ENCODE measurements at places on chromosomes 3 and 15.

DNA sequence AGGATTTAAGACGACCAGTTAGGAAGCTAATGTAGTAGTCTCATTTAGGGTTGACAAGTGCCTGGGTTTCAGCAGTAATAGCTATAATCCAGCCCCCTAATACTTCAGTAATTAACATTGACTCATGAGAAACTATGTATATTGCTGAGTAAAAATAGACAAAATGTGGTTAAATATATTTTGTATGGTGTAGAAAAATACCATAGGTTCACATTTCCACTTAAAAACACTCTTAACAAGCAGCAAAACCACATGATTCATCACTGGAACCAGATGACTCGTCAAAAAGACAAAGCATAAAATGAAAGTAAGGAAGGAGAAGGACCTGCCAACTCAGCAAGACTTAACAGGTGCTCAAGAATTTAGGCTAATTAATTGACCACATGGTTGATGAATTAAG is 288.9 kb downstream of the EFHB start:
- H3K4me3 ChIP-seq, result no peak overlapping the region
- no peak for DNase-seq
- H3K4me1 ChIP-seq, result peaks cover 10% of the 10 kb centered on the region
- no peaks in the 10 kb centered on the region for H3K36me3 ChIP-seq
- no peak overlapping the region for H3K27ac ChIP-seq
- no peaks in the 10 kb centered on the region for H3K27me3 ChIP-seq

- no peaks in the 10 kb centered on the region for H3K4me1 ChIP-seq
- no peak for DNase-seq
- H3K27ac ChIP-seq, result no peak overlapping the region
- no peaks in the 10 kb centered on the region for H3K36me3 ChIP-seq
- no peak overlapping the region for H3K4me3 ChIP-seq
- H3K27me3 ChIP-seq, result no peaks in the 10 kb centered on the region
Observed at GRCh38 chr3:62589078-62589477, 215.7 kb upstream of the FEZF2 start.

- H3K27ac ChIP-seq, result no peak overlapping the region
- no peak for DNase-seq
- H3K27me3 ChIP-seq, result no peaks in the 10 kb centered on the region
- peaks cover 1% of the 10 kb centered on the region for H3K36me3 ChIP-seq
- no peak overlapping the region for H3K4me3 ChIP-seq
- no peaks in the 10 kb centered on the region for H3K4me1 ChIP-seq
Observed at GRCh38 chr3:188533612-188534357, 379.8 kb downstream of the LPP start.

DNA sequence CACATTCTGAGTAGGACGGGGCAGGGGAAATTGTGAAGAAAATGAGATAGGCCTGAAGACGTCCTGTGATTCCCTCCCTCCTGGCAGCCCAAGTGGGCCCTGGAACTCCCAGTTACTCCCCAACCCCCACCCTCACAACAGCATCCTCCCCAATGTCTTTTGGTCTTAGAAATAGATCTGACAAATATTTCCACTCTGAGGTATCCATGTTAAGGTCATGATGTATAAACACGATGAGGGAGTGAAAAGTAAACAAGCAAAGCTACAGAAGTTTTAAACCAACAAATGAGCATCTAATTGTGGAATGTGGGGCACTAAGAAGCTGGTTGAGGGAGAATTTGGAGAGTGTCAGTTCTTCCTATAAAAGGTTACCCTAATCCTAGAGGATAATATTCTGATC is 103.7 kb upstream of the AADACL2 start:
- no peaks in the 10 kb centered on the region for H3K4me1 ChIP-seq
- no peak overlapping the region for H3K27ac ChIP-seq
- no peaks in the 10 kb centered on the region for H3K27me3 ChIP-seq
- H3K36me3 ChIP-seq, result no peaks in the 10 kb centered on the region
- H3K4me3 ChIP-seq, result no peak overlapping the region
- no peak for DNase-seq

- H3K27ac ChIP-seq, result no peak overlapping the region
- H3K36me3 ChIP-seq, result no peaks in the 10 kb centered on the region
- DNase-seq, result no peak
- H3K4me1 ChIP-seq, result no peaks in the 10 kb centered on the region
Observed at GRCh38 chr3:116135457-116136085, 309.7 kb downstream of the LSAMP start.

DNA sequence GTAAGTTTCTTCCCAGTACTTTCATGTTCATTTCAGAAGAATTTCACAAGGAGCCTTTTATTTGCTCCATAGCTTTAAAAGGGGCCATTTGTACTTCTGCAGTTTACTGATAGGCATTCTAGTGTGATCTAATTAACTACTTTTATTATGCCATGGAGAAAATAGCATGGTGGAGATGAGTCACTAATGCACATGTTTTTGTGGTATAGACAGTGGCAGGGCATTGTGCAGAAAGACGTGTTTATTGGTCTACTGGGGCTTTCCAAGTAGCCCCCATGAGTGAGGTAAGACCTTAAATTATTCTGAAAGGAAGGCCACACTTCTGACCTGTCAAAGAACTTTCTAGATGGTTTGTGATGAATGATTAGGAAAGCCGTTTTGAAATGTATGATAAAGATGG is 810.0 kb upstream of the NR2F2 start:
- no peaks in the 10 kb centered on the region for H3K27me3 ChIP-seq
- H3K27ac ChIP-seq, result no peak overlapping the region
- no peaks in the 10 kb centered on the region for H3K36me3 ChIP-seq
- no peak overlapping the region for H3K4me3 ChIP-seq
- DNase-seq, result no peak
- H3K4me1 ChIP-seq, result no peaks in the 10 kb centered on the region

DNA sequence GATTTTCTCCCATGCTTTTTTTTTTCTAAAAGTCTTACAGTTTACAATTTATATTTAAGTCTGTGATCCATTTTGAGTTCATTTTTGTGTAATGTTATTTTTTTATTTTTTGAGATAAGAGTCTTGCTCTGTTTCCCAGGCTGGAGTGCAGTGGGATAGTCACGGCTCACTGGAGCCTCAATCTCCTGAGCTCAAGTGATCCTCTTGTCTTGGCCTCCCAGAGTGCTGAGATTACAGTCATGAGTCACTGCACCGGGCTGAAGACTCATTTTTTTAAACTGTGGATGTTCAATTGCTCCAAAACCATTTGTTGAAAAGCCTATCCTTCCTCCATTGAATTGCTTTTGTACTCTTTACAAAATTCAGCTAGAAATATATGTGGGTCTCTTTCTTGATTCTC is 19.5 kb downstream of the LNP1 start:
- H3K4me1 ChIP-seq, result no peaks in the 10 kb centered on the region
- H3K27me3 ChIP-seq, result peaks cover 6% of the 10 kb centered on the region
- no peak overlapping the region for H3K27ac ChIP-seq
- H3K36me3 ChIP-seq, result no peaks in the 10 kb centered on the region
- H3K4me3 ChIP-seq, result no peak overlapping the region

Data from activated CD8-positive, alpha-beta memory T cell treated with anti-CD3 and anti-CD28 coated beads, Interleukin-2, amount 10 ng/mL, durations not matched to agents 7 days and 5 days (primary cell).